Activated T-helper 17 cell treated with anti-CD3 and anti-CD28 coated beads, Interleukin-2, amount 50 U/mL, for 72 hours (primary cell): ENCODE measurements at places on chromosomes 5 and 9. TPM values are rescaled to one million over a fixed set of nuclear protein-coding genes. Genes with fewer than 3 reads are reported as not detected.

The FANCG gene
- 94.2 TPM for total RNA-seq

The CFAP90 gene
- not detected for total RNA-seq

The TEX48 gene
- total RNA-seq = 0.42 TPM

The PTGER4 gene
- total RNA-seq = 100 TPM

The IFNA21 gene
- total RNA-seq = not detected

The PRUNE2 gene
- 0.24 TPM for total RNA-seq

The SEPTIN8 gene
- total RNA-seq = 14.7 TPM

The QRFP gene
- total RNA-seq = not detected

The SERF1A gene
- 3.6 TPM for total RNA-seq

The ARID3C gene
- total RNA-seq = 0.42 TPM

The SV2C gene
- total RNA-seq = 0.13 TPM

The IFNK gene
- total RNA-seq = not detected
